Gastroesophageal sphincter (tissue), 4 donors: ENCODE measurements at places on chromosomes 1 and 21. TPM values are rescaled to one million over a fixed set of nuclear protein-coding genes. Genes with fewer than 3 reads are reported as not detected.

Gene PGBD5
- total RNA-seq: 0.50 TPM

Gene FCGR3B
- total RNA-seq: not detected

Gene LRIG2
- 8.6 TPM for total RNA-seq

Gene ZNF593OS
- total RNA-seq: not detected

Gene LHX8
- total RNA-seq: not detected

Gene LRRC38
- not detected for total RNA-seq

Gene DENND2D
- total RNA-seq: 6.2 TPM

Gene LRRC53
- total RNA-seq: not detected

Gene GBP7
- total RNA-seq: not detected

Gene MAP1LC3C
- total RNA-seq: 15.0 TPM

Gene AK5
- 3.4 TPM for total RNA-seq

Gene EDN2
- not detected for total RNA-seq

Gene PPOX
- 19.0 TPM for total RNA-seq

Gene OR2L2
- total RNA-seq: not detected

Gene ADORA1
- 0.27 TPM for total RNA-seq

Gene BMP8B
- total RNA-seq: 2.0 TPM

Gene IPO13
- total RNA-seq: 25.8 TPM

Gene TAF13
- 54.9 TPM for total RNA-seq

Gene UBASH3A
- total RNA-seq: not detected

Gene FAM76A
- 12.5 TPM for total RNA-seq

Gene USP1
- 39.9 TPM for total RNA-seq

Gene KRTAP19-3
- total RNA-seq: not detected

Gene FAM163A
- not detected for total RNA-seq

Gene TMCC2
- 4.0 TPM for total RNA-seq

Gene TAF12
- 22.3 TPM for total RNA-seq

Gene GFI1
- total RNA-seq: 0.59 TPM

Gene SLC35E2B
- total RNA-seq: 56.9 TPM

Gene FCRL2
- total RNA-seq: 0.27 TPM

Gene USH2A
- total RNA-seq: not detected

Gene NES
- 34.3 TPM for total RNA-seq

Gene NEGR1
- total RNA-seq: 62.3 TPM

Gene ELAVL4
- 2.0 TPM for total RNA-seq

Gene LCE2A
- total RNA-seq: not detected

Gene NT5C1A
- not detected for total RNA-seq

Gene AMY1A
- not detected for total RNA-seq

Gene LPAR3
- total RNA-seq: 0.13 TPM

Gene LAD1
- total RNA-seq: 2.0 TPM

Gene NID1
- 239 TPM for total RNA-seq

Gene DR1
- total RNA-seq: 35.4 TPM

Gene TBCE
- total RNA-seq: 22.7 TPM

Gene WNT3A
- not detected for total RNA-seq

Gene IRF6
- 1.2 TPM for total RNA-seq

Gene PIGC
- total RNA-seq: 25.8 TPM

Gene PKLR
- not detected for total RNA-seq

Gene DIO1
- not detected for total RNA-seq

Gene VSIG8
- not detected for total RNA-seq

Gene DESI2
- 38.5 TPM for total RNA-seq
